ENCODE measurements at places on chromosomes 4 and X.

- no peak for DNase-seq
Observed at GRCh38 chr4:173432430-173432829, 33.5 kb upstream of the SCRG1 start.

GRCh38 chr4:148986951-148987350 is 544.7 kb upstream of the NR3C2 start:
- no peak for DNase-seq

- no peak for DNase-seq
Observed at GRCh38 chr4:185109736-185110135, 33.3 kb upstream of the SLC25A4 start.

DNA sequence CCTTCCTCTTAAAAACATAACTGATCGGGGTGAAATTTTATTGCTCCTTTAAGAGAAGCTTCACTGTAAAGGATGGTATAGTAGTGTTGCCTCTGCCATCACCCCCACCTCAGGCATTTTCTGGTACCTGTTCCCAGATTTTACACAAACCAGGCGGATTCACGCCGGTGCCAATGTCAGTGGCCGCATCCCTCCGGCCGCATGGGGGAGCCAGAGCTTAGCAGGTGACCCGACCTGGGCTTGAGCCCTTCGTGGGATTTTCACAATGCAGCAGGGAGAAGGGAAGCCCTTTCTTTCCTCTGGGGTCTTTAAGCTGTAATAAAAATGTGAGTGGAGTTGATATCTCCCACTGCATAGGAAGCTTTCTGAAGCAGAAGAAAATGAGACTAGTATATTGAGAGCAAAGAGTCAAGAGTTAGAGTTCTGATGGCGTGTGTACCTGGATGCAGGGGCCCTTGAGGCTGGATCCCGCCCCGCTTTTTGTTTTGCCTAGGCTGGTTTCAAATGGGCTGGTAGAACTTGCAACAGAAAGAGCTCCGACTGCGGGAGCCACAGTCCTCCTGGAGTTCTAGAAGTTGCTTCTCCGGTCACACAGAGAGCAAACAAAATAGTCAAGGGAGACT is 59.4 kb downstream of the POLR2B start:
- DNase-seq: no peak

DNA sequence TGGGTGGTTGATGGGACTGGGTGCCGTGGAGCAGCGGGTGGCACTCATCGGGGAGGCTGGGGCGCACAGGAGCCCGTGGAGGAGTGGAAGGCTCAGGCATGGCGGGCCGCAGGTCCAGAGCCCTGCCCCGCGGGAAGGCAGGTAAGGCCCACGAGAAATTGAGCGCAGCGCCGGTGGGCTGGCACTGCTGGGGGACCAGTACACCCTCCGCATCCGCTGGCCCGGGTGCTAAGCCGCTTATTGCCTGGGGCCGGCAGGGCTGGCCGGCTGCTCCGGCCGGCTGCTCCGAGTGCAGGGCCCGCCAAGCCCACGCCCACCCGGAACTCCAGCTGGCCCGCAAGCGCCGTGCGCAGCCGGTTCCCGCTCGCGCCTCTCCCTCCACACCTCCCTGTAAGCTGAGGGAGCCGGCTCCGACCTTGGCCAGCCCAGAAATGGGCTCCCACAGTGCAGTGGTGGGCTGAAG is 85.1 kb upstream of the FAT4 start:
- no peak for DNase-seq

DNA sequence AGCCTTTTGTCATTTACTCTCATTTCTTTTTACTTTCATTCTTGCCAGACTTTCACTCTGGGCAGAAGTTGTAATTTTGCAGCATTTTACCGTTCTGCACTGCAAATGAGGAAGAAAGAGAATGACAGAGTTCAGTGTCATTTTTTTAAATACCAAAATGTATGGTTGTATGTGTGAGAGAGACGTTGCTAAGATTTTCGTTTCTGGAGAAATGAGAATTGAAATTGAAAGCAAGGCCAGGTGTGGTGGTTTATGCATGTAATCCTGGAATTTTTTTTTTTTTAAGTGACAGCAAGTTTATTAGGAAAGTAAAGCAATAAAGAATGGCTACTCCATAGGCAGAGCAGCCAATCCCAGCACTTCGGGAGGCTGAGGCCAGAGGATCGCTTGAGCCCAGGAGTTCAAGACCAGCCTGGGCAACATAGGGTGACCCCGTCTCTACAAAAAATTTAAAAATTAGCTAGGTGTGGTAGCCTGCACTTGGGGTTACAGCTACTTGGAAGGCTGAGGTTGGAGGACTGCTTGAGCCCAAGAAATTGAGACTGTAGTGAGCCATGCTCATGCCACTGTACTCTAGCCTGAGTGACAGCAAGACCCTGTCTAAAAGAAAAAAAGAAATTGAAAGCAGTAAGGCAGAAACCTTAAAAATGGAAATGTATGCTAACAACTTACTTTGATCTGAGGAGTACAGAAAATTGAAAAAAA is 12.9 kb downstream of the DCK start:
- no peak for DNase-seq

GRCh38 chrX:115602308-115602707 is 41.3 kb downstream of the PLS3 start:
- no peak for DNase-seq

DNA sequence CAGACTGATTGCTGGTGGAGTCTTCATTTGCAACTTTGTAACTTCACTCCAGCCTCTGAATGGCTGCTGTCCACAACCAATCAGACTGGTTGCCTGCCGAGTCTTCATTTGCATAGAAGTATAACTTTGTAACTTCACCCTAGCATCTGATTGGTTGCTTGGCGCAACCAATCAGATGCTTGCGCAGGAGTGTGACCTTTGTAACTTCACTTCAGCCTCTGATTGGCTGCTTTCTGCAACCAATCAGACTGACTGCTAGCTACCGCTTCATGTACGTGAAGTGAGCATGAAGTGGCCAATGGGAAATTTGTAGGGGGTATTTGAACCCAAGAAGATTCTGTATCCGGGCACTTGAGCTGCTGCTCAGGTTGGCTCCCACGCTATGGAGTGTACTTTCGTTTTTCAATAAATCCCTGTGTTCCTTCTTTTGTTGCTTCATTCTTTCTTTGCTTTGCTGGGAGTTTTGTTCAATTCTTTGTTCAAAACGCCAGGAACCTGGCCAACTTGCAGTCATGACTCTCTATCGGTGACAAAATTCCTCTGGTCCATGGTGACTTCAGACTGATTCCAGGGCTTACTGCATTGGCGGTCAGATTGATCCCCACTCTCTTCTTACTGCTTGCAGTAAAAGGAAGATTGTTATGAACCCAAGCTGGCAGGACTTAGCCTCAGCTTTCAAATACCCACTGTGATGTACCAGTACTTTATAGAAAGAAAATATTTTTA is 46.4 kb upstream of the FGG start:
- no peak for DNase-seq

GRCh38 chr4:133823177-133823576 is 378.4 kb downstream of the PABPC4L start:
- DNase-seq: no peak

DNA sequence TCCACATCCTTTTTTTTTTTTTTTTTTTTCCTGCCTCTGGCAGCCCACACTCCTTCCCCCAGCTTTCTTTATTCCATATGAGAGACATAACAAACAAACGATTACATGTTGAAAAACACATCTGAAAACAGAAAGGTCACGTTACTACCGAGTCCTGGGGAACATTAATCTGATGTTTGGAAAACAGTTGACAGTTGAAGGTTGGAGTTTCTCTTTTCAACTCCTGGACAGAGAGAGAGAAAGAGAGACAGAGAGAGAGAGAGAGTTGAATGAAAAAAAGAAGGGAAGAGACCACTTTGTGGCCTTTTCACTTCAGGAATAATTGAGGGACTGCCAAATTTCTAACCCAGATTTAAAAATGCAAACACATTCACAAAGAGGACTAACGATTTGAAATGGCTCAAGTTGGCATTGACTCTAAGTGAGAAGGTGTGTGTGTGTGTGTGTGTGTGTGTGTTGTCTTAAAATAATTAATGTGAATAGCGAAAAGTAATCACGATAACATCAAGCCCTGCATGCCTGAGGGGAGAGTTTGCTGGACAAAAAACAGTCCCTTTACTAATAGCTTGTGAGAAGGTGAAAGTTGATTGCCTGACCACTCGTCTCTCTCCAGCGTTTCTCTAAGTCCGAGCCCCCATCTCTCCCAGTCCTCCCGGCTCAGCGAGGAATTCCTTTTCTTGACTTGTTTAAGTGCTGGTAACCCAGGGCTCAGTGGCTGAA is 67.3 kb downstream of the FBXO8 start:
- DNase-seq: no peak
